ENCODE measurements at places on chromosomes 7 and 10.

DNA sequence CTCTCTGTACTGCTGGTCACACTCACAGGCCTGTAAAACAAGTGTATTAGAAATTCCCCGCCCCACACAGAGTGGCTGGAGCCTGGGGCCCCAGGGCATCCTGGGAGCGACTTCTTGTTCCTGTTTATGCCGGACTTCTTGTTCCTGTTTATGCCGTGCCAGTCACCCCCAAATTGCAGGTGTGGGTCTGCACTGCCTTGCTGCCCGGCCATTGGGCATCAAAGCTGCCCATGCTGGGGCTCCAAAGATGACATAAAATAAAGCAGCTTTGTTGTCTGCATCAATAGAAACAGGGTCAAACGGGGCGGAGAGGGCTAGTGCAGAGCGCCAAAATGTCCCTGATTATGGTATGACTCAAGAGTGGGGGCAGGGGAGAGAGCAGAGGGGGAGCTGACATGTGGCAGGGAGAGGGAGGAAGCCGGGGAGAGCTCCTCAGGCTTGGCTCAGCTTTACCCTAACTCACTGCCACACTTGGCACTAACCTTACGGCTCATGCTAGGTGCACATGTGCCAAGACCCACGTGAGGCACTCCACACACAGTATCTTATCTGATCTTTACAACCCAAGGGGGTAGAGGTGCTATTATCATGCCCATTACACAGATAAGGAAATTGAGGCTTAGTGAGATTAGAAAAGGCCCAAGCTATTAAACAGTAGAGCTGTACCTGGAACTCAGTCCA is 98.4 kb downstream of the PIP4K2A start:
- DNase-seq, result peak; percentile 62

DNA sequence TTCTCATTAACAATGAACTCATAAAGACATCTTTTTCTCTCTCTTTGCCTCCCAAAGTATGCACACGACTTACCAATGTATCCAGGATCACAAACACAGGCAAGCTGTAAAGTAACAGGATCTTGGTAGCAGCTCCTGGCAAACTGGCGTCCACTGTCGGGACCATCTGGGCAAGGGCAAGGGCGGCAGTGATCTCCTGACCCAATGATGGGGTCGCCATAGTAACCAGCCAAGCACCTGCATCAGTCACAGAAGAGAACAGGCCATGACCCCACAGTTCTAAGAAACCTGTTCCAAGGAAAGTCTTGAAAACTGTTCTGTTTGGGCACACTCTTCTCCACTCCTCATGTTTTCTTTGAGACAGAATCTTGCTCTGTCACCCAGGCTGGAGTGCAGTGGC is 47.6 kb downstream of the LAMB1 start:
- no peak for DNase-seq

DNA sequence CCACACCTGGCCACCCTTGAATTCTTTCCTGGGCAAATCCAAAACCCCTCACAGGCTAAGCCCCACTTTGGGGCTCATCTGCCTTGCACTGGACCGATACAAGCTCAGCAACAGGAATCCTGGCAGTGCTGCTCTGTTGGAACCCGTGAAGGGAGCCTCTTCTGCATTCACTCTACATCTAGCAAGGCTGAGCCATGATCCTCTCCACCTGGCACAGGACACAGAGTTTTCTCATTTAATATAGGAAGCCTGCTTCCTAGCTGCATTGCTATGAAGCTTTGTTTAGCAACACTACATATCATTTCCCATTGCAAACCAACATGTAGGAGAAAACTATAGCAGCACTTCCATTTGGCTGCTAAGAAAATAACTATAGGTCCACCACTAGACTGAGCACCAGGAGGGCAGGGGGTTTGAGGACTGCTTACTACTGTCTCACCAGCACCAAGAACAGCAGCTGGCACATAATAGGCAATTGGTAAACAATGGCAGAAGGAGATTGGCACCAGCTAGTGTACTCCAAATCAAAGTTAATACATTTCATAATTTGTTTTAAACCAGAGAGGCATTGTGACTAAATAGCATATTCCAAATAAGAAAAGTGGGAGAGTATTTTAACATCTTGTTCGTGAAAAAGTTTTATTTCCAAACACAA is 56.1 kb downstream of the CPVL start:
- no peak for DNase-seq

- DNase-seq, result no peak
These were observed 82.2 kb downstream of the SORBS1 start for GRCh38 chr10:95478935-95479334.

- DNase-seq, result no peak
These were observed 32.4 kb upstream of the SEMA3E start for GRCh38 chr7:83681200-83681778.

- no peak for DNase-seq
These were observed 4.9 kb downstream of the GCK start for GRCh38 chr7:44184206-44184872.

DNA sequence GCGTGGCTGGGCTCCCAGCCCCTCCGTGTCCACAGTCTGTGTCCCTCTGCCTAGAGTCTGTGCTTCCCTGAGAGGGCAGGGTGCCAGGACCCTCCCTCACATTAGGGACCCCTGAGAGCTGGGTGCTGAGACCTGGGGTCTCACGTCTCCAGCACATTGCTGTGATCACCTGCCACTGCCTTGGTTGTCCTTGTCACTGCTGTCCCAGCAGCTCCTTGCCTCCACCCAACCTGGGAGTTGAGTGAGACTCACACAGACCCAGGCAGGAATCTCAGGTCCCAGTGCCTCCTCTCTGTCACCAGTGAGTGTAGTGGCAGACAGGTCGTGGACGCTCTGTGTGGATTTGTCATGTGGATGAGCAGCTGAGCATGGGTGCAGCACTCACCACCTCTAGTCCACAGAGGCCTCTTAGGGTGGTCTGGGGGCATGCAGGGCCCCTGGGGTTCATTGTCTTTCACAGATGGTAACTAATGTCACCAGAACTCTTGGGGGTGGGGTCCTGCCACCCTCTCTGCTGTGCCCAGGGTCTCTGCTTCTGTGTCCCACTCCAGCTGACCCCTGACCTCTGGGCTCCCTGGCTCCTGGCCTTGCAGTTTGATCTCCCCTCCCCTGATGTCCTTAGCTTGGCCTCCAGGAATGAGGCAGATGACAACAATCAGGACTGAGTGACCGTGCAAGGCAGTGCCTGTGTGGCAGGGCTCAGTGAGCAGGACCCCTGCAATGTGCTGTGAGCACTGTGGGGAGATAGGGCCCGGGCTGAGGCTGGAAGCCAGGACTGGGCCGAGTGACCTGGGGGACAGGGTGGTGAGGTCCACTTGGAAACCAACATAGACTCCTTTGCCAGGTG is 18.9 kb downstream of the ZNF783 start:
- no peak for DNase-seq

DNA sequence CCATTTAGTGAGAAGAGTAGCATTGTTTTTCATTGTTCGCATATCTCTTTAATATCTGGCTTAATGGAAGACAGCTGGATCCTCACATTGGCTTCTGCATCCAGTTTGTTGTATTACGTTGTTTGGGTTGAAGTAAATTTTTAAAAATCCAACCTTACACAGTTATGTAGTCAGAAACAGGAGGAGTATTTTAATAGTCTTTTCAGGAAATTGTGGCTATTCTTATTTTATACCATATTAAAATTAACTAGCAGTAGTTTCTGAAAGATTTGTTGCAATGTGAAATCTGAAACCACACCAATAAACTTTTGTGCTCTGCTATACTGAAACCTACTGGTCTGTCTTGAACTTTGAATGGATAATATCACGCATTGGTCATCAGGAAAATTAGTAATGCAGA is 27.9 kb downstream of the MYPN start:
- DNase-seq, result no peak

- no peak for DNase-seq
These were observed 50.4 kb downstream of the PKD1L1 start for GRCh38 chr7:47897831-47898230.

GRCh38 chr7:22435720-22436119 is 64.3 kb downstream of the STEAP1B start:
- DNase-seq, result no peak

DNA sequence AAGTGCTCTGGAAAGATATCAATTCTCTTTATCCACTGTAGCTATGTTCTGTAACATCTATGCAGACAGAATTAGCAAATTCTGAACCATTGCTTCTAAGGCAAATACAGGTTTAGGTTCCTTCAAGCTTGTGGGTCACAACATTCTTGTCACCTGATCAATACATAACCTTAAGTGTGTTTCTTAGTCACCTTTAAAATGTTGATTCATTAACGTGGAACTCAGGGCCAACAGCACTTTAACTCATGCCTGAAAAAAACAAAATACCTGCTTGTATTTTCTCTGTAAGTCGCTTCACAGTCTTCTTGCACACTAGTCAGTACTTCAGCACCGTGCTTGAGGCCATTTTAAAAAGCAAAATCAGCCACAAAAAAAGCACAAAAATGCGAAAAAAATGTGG is 35.2 kb upstream of the TRIL start:
- DNase-seq, result no peak
